ENCODE measurements at places on chromosomes 4 and X.

DNA sequence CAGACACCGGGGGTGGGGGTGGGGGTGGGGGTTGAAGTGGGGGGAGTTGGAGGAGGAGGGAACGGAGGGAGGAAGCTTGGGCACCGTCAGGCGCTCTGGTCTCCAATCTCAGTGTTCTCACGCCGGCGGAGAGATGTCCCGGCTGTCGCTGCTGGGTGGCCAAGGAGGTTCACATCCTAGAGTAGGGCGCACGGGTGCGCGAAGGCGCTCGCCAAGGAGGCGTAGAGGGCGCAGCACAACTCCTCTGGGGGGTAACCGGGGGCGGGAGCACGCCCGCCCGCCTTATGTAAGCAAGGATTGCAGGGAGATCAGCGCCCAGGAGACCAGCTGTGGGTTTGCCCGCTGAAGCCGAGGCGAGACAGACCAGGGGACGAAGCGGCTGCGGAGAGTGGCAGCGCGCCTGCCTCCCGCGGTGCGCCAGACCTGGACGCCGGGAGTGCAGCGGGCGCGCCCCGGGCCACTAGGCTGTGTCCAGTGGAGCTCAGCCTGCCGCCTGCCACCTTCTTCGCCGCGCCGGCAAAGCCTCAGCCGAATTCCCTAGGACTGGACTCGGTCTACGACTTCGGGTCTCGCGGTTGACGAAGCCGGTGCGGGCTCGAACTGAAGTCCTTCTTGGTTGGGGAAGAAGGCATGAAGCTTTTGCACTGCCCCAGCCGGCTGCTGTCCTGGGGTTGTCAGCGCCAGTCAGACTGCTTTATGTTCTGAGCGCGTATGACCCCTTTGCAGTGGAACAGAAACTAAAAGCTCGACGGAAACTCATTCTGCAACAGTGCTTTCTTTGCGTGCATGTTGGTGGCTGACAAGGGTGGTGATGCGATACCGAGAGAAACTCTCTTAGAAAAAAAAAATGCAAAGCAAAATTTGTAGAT lies 707 bp upstream of the UNC5C start:
- DNase-seq, result peak; percentile 44

DNA sequence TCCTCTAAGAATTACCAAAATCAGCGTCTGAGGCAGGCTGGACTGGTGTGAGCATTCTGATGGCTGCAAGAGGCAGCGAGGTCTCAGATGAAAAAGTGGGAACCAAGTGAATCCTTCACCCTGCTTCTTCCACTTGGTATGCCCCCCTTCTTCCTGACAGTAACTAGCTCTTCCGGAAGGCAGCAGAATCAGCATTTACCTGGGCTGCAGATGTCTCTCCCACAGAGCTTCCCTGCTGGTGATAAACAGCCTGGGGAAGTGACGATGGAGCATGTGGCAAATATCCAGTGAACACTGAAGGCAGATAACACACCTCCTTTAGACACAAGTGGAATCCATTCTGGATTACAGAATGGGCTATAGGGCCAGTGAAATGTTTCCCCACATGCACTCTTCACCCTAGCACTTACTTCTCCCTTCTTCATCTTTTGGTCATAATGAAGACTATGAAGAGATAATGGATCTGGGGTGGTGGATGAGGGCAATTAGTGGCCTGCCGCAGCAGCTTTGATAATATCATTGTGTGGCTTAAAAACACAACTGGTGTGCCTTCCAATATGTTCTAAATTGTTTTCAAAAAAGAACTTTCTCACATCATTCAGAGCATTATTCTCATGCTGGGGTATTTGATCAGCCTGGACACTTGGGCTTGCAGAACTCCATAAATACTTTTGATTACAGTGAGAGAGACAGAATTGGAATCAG lies 60.8 kb upstream of the TBC1D9 start:
- no peak for DNase-seq

DNA sequence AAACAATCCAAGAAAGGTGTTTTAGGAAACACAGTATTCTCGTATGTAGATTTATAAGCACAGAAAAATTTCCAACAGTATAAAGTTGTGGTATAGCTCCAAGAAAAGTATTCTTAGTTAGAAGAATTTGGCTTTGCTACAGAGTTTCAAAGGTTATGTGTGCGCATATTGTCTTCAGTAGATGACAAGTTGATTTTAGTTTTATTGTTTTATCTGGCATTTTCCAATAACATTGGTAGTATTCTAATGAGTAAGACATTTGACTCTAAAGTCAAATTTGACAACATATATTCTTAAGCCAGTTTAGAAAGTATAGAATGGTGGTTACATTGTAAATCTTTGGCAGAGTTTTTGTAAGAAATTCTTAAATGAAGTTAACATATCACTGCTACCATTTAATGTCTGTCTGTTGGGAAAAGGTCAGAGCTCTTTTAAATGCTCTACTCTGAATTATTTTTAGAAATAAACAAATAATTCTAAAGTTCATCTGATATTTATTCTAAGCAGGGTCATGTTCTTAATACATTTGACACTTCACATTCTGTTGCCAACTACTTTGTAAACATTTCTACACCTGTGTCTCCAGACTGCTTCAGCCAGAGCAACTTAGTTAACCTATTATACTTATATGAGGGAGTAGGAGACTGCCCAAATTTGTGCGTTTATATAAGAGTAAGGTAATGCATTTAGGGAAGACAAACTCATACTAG lies 30.0 kb downstream of the CLCN3 start:
- DNase-seq, result no peak

DNA sequence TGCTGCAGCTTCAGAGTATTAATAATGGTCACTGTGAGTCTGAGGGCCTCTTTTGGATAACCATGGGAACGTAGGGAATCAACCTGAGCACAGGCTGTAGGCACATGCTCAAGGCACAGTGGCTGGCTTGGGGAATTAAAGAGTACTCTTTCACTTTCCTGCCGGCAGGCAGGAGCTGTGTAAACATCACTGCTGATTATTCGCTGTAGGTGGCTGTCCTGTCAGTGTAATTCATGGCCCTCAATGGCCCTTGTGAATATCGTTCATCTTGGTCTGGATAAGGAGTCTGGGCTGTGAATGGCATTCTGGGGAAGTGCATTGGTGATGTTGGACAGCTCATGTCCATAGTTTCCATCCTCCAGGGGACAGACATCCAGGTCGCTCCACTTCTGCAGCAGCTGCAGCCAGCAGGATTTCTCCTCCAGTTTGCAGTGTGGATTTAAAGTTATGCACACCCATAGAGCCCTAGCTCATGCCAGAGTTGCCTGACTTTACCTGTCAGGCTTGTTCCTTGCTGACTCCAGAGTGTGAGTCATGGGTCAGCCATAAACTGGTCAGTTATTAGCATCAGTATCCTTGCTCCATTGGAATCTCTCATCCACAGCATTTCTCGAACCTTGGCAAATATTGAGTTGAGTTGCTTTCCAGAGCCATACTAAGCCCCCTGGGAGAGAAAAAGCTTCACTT lies 43.0 kb downstream of the C4orf33 start:
- no peak for DNase-seq

GRCh38 chrX:38868941-38869401 lies 67.7 kb downstream of the MID1IP1 start:
- no peak for DNase-seq

- no peak for DNase-seq
Measured at GRCh38 chrX:6708041-6708440, 173.1 kb upstream of the VCX3A start.

DNA sequence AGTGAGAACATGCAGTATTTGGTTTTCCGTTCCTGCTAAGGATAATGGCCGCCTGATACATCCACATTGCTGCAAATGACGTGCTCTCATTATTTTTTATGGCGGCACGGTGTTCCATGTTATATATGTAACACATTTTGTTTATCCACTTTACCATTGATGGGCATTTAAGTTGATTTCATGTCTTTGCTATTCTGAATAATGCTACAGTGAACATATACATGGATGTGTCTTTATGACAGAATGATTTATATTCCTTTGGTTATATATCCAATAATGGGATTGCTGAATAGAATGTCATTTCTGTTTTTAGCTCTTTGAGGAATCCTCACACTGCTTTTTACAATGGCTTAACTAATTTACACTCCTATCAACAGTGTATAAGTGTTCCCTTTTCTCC lies 1223.2 kb downstream of the RAPGEF2 start:
- no peak for DNase-seq

GRCh38 chr4:6368601-6369000 lies 99.0 kb downstream of the WFS1 start:
- DNase-seq, result no peak

DNA sequence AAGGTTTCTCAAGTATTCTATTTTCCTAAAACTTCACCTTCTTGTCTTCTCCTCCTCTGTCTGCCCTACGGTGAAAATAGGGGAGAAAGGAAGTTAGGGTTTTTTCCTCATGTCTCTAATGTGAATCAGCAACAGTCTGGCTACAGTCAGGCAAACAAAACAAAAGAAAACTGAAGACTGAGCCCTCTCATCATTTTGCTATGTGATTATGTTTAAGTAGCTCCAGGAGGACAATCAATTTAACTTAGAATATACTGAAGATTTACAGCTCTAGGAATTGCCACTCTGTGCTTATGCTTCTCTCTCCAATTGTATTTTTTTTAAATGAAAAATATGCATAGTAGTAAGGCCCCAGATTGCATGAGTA lies 316.2 kb downstream of the GPAT3 start:
- no peak for DNase-seq

DNA sequence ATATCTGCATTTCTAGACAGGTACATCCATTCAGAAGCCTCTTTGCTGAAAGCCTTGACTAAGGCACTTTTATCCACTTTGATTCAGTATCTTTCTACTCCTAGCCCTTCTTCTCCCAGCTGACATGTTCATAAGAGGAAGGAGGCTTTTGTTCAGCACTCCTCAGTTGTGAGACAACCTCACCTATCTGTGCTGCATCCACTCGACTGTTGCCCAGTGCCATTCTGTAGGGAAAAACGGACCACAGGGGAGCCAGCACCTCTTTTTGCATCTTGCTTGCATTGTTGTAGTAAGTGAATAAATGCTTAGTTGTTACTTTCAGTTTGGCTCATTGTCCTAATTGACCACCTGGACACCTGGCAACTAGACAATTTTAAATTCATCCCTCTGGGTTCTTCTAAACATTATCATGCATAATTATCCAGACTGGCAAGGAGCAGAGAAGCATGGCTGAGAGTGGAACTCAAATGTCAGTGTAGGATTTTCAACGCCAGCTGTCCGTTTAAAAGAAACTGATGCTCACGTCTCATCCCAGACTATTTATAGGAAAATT lies 83.8 kb upstream of the BOD1L1 start:
- DNase-seq, result no peak

DNA sequence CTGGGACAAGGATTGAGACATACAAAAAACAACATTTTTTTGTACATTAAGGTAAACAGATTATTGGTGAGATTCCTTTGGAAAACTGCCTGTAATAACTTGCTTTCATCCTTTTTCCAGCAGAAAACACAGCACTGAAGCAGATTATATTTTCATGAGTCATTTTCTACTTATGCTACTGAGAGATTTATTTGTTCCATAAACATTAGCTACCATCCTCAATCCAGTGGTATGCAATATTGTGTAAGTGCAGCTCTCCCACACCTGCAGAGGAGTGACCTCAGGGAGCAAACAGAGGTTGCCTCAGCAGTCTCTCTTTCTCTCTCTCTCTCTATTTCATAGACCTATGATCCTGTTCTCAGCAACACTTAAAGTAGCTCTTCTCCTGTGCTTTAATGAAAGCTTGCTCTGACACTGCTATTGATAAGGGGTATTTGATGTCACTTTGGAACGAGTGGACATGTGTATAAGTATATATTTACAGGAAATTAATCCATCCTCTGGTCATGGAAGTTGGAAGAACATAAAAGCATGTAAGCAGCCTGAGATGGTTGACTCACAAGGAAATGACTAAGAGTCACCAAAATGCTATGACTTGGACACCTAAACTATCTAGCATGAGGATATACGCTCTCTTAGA lies 163.7 kb upstream of the SPANXC start:
- no peak for DNase-seq

DNA sequence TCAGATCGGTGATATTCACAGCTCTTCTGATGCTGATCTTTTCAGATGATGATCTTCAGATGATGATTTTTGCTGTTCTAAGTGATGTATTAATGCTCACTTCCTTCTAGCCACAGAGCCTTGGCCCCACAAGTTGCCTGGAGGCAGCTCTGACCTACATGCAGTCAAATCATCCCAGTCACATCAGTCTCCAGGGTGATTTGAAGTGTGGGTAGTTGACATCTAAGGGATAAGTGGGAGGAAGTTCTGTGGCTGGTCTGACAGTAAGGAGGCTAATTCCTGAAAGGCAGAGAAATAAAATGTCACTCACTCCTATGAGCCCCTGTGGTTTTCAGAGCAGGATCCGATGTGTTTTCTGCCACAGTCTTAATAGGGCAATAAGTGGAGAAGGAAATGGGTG lies 79.8 kb upstream of the RPL34 start:
- DNase-seq, result no peak

- peak; percentile 21 for DNase-seq
Measured at GRCh38 chrX:10597871-10598270, 22.5 kb downstream of the MID1 start.

DNA sequence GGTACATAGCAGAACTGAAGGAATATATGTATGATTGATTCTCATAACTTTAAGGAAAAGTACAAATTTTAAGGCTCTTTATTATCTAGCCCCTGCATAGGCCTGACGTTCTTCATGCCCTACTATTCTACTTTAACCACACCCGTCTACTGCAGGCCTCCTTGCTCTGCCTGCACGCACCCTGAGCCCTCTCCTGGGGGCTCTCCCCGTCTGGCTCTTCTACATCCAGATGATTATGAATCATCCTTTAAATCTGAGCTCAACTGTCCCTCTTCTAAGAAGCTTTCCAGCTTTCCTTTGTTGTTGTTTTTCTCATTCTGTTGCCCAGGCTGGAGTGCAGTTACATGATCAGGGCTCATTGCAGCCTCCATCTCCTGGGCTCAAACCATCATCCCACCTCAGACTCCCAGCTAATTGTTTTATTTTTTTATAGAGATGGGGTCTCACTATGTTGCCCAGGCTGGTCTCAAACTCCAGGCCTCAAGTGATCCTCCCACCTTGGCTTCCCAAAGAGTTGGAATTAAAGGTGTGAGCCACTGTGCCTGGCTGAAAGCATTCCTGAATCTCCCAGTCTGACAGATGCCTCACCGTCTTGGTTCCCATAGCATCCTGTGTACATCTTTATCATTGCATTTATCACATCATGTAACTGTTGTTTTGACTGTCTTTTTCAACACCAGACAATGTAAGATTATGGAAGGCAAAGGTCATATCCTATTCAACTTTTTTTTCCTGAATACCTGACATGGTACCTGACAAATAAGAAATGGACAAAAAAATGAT lies 89.2 kb downstream of the WDFY3 start:
- no peak for DNase-seq

DNA sequence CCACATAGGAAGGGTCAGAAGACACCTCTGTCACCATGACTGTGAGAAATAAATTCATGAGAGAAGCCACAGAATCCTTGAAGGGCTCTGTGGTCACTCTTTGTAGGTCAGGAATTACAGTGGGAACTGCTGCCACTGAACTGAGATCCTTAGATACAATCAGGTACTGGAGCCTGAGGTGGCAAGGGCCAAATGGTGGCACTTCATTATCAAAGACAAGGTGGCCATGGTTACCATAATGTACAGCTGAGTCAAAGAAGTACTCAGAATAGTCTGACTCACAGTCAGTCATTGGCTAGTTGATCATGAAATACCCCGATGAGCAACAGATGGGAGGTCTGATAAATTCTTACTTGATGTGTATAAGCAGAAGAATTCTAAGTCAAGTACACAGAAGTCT lies 131.9 kb downstream of the RTL3 start:
- peak; percentile 46 for DNase-seq
